ENCODE measurements at places on chromosomes 7 and 10.

DNA sequence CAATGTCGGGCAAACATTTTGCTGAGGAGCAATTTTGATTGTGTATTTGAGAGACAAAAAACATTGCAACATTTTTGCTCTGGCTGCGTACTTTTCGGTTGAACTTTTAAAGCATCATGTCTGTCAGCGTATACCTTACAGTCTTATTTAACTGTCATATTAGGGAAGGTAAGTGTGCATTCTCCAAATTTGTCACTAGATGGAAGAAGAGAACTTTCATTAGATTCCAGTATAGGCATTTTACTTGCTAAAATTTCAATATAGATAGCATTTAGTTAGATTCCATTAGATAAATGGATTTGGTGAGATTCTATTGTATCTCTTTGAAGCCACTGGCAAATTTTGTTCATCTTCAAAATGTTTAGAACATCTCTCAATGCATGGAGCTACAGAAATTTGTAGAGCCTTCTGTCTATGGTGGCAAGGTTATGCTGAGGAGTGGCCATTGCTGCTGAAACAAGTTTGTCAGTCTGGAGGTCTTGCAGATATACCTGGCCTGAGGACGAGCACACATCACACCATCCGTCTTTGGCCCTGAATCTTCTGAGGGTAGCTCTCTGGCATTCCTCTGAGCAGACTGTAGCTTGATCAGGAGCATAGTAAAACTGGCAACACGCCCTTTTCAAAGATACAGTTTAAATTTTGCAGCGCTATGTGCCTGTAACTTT is 437.5 kb upstream of the MBL2 start:
- no peak for DNase-seq

DNA sequence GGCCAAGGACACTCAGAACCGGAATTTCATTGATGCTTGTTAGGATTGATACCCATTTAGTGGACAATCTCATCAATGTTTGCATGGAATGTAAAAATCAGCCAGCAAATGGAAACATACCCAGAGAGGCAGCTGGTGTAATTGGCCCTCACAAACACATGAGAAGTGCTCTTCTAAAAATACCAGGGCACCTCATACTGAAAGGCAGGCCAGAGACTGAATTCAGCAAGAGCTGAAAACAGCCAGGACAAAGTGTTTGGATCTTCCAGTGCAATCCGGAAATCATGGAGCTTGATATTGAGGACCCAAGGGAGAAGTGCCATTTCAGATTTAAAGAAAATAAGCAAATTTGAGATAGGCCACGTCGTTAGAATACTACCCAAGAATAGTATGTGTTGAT is 498.6 kb downstream of the GALNT17 start:
- no peak for DNase-seq

- no peak for DNase-seq
Observed at GRCh38 chr7:70210936-70211310, 612.6 kb downstream of the AUTS2 start.

GRCh38 chr10:59177031-59177797 is 771 bp downstream of the PHYHIPL start:
- peak; percentile 70 for DNase-seq

DNA sequence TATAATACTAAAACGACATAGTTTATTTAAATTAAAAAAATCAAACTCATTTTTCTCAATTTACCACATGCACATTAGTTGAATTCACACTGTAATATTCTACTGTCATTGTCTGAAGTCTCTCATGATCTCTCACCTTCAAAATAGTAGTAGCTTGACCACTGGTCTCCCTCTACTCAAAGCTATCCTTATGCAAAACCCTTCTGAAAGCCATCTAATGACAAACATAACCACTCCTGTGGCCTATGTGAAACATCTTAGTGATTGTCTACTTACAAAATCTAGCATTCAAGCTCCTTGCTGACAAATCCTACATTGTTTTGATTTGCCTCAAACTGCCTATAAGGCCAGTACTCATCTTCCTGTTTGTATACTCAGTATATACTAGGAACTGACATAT is 606.0 kb upstream of the GHITM start:
- DNase-seq, result no peak

DNA sequence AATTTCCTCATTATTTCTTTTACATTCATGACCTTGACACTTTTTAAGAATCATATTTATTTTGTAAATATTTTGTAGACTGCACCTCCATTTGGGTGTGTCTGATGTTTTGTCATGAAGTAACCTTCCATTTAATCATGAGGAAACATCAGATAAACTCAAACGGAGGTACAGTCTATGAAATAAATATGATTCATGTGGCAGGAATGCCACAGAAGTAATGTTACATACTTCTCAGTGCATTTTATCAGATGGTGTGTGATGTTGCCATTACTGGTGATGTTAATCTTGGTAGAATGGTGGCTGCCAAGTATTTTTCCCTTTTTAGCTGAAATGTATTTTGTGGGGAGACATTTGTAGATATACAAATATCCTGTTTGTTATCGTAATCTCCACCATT is 64.9 kb downstream of the ZNF37A start:
- no peak for DNase-seq

Measured in femur (tissue), 1 donor.